Sciatic nerve (tissue), 2 donors: ENCODE measurements at places on chromosomes 1 and 21.
A peak's percentile ranks its signal among the peaks of the same experiment; 100 is the strongest.

DNA sequence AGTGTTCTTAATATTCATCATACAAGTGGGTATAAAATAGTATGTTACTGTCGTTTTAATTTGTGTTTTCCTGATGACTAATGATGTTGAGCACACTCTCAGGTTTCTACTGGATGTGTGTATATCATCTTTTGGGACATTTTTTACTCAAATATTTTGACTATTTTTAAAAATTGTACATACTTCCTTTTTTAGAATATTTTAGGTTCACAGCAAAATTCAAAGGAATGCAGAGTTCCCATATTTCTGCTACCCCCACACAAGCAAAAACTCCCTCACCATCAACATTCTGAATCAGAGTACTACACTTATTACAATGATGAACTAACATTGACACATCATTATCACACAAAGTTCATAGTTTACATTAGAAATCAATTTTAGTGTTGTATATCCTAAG is 114.5 kb downstream of the DPYD start:
- DNase-seq: no peak

GRCh38 chr21:29307718-29308455 is 9.2 kb downstream of the BACH1 start:
- no peak for DNase-seq

DNA sequence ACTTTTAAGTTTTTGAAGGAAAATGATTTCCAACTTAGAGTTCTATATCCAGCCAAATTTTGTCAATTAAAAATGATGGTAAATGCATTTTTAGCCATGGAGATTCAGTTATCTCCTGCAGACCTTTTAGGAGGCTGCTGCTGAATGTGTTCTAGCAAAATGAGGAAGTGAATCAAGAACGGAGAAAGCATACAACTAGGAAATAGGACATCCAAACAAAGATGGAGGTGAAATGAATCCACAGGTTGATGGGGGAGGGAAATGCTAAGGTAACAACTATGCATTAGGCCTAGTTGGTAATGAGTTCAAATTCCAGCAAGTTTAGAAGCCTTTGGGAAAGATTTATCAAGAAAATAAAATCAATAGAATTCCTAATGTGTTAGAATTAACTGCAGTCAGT is 80.5 kb downstream of the FNBP1L start:
- no peak for DNase-seq

- DNase-seq: no peak
Observed at GRCh38 chr1:152623203-152623844, 421 bp upstream of the LCE3A start.

- DNase-seq: no peak
Observed at GRCh38 chr1:63326106-63326472, 3.7 kb downstream of the FOXD3 start.

DNA sequence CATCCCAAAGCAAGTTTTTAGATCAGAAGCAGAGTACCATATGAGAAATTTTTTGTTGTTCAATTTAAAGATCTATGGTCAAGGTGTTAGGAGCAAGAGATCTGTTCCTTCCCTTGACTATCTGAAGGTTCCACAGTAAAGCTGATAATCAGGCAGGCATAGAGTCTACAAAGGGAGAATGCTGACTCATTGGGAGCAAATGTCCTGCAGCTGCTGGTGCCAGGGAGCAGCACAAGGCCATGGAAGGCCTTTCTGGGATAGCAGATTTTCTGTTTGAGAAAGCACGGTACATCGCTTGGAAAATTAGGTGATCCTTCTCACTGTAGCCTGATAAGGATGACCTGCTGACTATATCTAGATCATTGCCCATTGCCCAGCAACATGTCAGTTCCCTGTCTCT is 210.1 kb upstream of the C1orf87 start:
- DNase-seq: no peak

GRCh38 chr1:97105531-97105930 is 383.9 kb downstream of the PTBP2 start:
- DNase-seq: no peak

DNA sequence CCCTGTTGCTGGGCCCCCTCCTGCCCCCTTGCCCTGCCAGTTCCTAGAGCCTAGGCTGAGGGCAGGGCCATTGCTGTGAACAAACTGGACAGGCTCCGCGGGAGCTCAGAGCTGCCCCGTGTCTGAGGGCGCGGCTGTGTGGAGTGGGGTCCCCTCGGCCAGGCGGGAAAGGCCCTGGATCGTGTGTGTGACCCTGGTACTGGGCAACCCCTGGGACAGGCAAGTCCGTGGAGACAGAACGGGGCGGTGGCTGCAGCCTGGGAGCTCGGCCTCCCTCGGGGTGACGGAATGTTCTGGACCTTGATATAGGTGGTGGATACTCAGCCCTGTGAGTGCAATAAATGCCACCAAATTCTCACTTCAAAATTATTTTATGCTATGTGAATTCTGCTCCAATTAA is 27.7 kb upstream of the C1orf159 start:
- DNase-seq: no peak

DNA sequence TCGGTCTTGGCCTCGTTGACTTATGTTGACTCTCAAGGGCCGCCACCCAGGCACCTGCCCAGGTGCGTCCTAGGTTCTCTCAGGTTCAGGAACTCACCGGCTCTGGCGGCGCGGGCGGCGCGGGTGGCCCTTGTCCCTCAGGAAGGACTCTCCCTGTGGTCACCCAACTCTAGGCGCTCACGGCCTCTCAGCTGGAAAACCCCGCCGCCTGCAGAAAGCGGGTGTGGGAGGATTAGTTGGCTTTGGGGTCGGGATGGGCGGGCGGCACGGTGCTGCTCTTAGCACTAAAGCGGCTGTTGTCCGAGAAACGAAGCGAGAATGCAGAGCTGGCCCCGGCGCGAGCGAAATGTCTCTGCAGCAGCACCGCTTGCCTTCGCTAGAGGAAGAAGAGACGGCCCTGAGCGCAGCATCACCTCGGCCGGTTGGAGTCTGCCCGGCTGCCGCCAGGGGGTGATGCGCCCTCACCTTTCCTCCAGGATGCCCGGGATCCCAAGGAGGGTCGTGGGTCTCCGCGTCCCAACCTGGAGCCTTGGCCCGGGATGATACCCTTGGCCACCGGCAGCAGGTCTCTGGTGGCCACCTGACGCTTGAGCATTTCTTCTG is 8.1 kb upstream of the TADA1 start:
- DNase-seq: peak; percentile 73

GRCh38 chr1:10692401-10693021 is 103.9 kb downstream of the CASZ1 start:
- no peak for DNase-seq

- DNase-seq: no peak
Observed at GRCh38 chr1:230073371-230074035, 6.5 kb downstream of the GALNT2 start.

GRCh38 chr1:185956881-185957280 is 222.7 kb downstream of the HMCN1 start:
- DNase-seq: no peak

- DNase-seq: no peak
Observed at GRCh38 chr1:203142124-203142523, 14.6 kb downstream of the ADORA1 start.

- DNase-seq: no peak
Observed at GRCh38 chr1:41377397-41377796, 16.2 kb downstream of the FOXO6 start.

GRCh38 chr1:203722909-203723308 is 42.1 kb upstream of the LAX1 start:
- DNase-seq: no peak

DNA sequence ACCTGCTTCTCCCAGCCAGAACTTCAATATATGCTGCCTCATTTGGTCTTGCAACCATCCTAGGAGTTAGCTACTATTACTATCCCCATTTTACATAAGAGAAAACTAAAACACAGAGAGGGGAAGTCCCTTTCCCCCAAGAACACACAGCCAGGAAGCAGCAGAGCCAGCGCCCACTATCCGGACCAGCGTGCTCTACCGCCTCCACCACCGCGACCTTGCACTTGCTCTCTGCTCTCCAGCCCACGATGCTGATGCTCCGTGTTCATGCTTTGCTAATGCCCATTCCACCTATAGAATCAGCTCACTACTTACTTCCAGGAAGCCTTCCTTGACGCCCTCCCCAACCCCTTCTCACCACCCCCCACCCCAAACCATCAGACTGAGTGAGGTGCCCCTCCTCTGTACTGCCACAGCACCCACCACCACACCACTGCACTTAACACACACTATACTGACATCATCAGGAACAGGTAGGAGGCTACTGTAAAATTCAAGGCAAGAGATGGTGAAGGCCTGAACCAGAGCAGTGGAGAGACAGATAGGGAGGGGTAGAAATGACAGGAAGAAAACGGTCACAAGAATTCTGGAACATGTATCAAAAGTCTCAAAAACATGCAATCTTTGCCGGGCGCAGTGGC is 9.4 kb downstream of the TMEM53 start:
- DNase-seq: no peak

DNA sequence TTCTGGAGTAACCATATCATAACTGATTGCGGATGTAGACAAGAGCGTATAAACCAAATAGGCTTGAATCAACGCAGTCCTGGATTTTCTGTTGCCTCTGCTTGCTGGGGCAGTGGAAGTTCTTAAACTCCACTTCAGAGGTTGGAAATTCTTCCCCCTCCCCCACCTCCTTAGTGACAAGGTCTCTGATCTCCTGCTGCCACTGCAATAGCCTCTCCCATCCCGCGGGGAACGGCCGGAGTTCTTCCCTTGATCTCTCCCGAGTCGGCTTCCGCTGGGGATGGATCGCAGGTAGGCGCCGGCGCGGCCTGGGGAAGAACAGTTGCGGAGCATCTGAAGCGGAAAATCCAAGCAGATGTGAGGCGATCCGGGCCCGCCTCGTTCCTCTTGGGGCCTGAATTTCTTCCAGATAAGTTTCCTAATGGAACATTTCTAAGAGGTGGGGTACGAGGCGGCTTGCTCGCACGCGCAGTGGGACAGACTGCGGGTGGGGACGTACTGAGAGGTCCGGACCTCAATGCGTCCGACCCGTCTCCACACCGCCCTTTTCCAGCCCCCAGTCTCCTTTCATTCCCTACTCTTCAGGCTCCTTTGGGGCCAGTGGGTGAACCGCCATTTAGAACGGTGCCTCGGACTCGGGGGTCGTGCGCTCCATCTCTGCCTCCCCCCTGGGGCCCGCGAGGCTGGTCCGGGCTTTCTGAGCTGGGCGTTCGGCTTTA is 3.1 kb upstream of the SIM2 start:
- no peak for DNase-seq

GRCh38 chr21:33031152-33031911 is 5.6 kb downstream of the OLIG2 start:
- DNase-seq: peak; percentile 31

- no peak for DNase-seq
Observed at GRCh38 chr1:212225416-212225815, 59.8 kb upstream of the PPP2R5A start.

DNA sequence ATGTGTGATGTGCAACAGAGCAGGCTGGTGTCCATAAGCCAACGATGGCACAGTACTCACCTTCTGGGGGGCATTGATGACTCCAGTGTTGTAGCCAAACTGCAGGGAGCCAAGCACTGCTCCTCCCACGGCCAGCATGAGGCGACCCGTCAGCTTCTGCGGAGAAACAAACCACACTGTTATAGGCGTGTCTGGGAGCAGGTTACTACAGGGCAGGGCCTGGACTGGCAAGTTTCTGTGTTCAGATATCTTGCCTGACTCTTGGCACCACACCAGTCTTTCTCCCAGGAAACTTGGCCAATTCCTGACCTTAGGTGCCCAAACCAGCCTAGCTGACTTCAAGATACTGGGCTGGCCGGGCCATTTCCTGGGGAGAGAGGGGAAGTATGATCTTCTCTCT is 15.5 kb downstream of the SLC2A1 start:
- DNase-seq: no peak

DNA sequence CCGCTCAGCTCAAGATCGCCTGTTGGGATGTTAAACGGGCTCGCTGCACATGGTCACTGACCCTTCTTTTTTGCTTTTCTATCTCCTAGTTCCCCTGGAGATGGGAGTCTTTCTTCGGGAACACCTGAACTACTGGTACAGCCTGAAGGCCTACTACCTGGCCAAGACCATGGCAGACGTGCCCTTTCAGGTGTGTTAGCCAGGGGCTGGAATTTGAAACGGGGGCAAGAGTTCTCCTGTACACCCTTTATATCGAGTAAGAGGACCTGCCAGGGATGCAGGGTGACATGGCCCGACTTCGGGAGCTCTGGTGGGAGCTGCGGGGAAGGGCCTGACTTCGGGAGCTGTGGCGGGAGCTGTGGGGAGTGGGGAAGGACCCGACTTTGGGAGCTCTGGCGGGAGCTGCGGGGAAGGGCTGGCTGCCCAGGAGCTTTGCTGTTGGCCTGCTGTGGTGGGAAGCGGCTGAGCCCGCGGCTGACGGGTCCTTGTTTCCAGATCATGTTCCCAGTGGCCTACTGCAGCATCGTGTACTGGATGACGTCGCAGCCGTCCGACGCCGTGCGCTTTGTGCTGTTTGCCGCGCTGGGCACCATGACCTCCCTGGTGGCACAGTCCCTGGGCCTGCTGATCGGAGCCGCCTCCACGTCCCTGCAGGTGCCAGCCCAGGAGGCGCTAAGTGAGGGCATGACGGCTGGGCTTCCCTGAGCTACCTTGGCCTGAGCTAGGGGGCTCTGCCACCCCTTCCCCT is 24.0 kb downstream of the TFF3 start:
- no peak for DNase-seq

- no peak for DNase-seq
Observed at GRCh38 chr21:25509862-25510261, 97.4 kb downstream of the MRPL39 start.

GRCh38 chr1:99271249-99271648 is 7.0 kb downstream of the PLPPR4 start:
- DNase-seq: no peak

- no peak for DNase-seq
Observed at GRCh38 chr1:49026230-49026811, 249.6 kb upstream of the BEND5 start.

GRCh38 chr1:68959461-68960030 is 462.7 kb upstream of the DEPDC1 start:
- no peak for DNase-seq

- no peak for DNase-seq
Observed at GRCh38 chr1:101474039-101474665, 237.3 kb downstream of the S1PR1 start.

DNA sequence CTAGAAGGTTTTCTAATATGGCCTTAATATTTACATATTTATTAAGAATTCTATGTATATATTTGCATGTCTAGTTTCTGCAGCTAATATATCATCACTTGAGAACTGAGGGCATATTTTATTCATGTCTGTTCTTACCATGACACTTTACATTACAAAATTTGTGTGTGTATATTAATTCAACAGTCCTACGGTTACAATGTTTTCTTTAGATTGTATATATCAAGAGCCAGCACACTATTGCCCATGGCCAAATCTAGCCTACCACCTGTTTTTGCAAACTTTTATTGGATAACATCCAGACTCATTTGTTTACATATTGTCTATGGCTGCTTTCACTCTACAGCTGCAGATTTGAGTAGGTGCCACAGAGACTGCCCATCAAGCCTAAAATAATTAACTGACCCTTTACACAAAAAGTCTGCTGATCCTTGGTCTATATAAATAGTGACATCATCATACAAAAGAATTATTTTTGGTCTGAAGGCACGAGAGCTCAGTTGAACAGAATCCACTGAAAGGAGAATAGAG is 577.4 kb upstream of the PBX1 start:
- no peak for DNase-seq

GRCh38 chr1:28877132-28877781 is 37.1 kb upstream of the EPB41 start:
- DNase-seq: peak; percentile 87
